T-helper 9 cell (primary cell): ENCODE measurements at places on chromosomes 2 and 18.
A peak's percentile ranks its signal among the peaks of the same experiment; 100 is the strongest.

DNA sequence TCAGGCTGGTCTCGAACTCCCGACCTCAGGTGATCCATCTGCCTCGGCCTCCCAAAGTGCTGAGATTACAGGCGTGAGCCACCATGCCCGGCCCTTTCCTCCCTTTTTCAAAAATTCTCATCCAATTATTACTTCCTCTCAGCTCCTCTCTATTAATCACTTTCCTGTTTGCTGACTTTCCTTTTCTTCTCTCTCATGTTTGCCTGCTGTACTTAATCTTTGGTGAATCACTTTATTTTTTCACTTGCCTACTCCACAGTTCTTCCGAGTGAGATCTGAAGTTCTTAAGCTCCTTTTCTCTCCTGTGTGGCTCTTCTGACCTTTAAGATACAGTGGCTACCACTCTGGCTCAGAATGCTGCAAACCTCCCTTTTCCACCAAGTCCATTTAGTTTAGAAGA lies 126.3 kb upstream of the SERTAD2 start:
- DNase-seq = no peak

DNA sequence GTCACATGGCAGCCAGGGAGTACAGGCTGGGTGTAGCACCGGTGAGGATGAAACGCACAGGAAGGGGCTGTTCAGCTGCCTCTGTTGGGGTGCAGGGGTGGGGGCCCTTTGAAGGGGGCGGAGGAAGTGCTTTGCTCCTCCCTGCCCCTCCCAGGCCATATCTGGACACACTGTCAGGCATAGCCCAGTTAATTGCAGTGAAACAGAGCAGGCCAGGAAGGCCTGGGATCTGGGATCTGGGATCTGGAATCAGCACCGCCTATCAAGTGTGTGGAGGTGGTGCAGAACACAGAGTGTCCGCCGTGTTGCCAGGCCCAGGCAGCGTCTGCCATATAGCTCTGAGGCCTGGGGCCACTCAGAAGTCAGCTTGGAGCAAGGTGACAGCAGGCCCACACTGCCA lies 119.3 kb upstream of the MSH2 start:
- no peak for DNase-seq

- no peak for DNase-seq
Measured at GRCh38 chr18:35661483-35662146, 80.1 kb downstream of the GALNT1 start.

- DNase-seq = no peak
Measured at GRCh38 chr2:225400060-225400511, 576 bp downstream of the NYAP2 start.

- DNase-seq = no peak
Measured at GRCh38 chr2:59900728-59901452, 652.6 kb downstream of the BCL11A start.

DNA sequence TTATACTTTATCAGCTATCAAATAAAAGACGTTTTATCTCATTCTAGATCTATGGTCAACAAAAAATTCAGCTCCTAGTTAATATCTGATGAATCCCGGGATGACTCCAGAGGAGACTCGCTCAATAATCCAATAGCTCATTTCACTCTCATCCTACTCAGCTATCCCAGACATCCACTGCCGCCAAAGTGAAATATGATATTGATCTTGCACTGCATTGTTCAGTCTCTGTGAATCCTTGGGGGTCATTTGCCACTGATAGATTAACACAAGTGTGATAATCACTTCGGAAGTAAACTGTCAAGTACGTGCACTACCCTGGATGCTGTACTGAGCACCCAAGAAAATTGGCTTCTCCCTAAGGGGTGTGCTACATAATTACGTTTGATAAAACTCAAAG lies 249.1 kb downstream of the SUCLG1 start:
- DNase-seq = no peak

GRCh38 chr2:128091726-128092080 lies 703 bp downstream of the UGGT1 start:
- DNase-seq = no peak

GRCh38 chr2:71277536-71278103 lies 50.7 kb upstream of the PAIP2B start:
- DNase-seq = peak; percentile 5

- DNase-seq = no peak
Measured at GRCh38 chr2:10478916-10479315, 30.8 kb upstream of the ODC1 start.

DNA sequence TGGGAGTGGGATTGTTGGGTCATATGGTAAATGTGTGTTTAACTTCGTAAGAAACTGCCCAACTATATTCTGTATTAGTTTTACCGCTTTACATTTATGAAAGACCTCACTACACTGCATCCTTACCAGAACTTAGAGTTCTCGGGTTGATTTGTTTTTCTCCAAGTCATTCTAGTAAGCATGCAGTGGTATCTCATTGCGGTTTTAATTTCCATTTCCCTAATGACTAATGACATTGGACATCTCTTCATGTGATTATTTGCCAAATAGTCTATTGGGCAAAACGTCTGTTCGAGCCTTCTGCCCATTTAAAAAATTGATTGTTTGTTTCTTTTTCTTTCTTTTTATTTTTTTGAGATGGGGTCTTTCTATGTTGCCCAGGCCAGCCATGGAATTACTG lies 6.8 kb downstream of the FBLN7 start:
- no peak for DNase-seq

DNA sequence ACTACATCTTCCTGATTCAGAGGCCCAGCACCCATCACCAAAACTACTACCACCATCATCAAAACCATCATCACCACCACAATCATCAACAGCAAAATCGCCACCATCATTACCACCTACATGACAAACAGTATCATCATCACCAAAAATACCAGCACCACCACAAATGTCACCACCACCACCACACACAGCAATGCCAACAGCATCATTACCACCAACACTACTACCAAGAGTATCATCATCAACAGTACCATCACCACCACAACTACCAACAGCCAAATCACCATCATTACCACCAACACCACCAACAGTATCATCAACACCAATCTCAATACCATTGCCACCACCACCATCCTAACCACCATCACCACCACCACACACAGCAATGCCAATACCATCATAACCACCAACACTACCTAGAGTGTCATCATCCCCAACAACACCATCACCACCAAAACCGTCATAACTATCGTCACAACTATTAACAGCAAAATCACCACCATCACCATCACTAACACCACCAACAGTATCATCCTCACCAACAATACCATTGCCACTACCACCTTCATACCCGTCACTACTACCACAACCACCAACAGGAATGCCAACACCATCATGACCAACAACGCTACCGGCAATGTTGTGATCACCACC lies 64.6 kb upstream of the TEX51 start:
- no peak for DNase-seq

DNA sequence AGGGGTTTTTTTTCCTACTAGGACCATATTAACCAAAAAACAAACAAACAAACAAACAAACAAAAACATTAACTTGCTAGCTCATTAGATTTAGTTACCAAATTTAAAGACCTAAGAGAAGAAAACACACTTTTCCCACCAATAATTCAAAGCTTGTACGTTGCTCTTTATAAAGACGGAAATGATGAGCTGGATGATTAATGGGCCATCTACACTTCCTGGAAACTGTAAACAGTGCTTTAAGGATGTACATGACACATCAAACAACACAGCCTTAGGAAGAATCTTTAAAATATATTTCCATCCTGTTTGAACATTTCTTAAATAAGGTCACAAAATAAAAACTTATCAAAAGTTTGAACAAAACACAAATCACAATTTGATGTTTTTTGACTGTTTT lies 982 bp downstream of the BMP10 start:
- DNase-seq = no peak

GRCh38 chr2:66431846-66432587 lies 2.9 kb upstream of the MEIS1 start:
- no peak for DNase-seq

DNA sequence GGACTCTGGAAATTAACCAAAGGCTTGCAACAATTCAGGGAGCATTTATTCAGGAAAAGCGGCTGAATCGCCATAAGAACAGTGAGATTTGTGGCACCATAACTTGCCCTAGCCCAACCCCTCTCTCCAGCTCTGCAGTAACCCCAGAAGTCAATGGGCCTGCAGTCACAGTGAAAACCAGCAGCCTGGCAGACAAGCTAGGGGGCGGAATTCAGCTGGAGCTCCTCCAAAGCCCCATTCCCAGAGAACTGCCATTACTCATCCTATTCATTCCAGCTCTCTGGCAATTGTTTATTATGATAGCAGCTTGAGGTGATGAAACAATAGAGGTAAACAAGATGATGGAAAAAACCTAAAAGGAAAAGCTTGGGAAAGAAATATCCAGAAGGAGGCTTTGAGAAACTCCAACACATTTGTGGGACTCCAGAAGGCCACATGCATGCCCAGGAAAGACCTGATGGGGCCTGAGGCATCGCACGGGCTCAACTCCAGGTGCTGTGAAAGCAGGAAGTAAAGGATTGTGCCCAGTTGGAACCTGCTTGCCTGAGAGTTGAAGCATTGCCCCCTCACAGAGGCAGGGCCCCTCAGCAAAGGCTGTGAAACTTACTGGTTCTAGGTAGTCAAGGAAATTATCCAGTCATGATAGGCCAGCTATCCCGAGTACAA lies 126.7 kb downstream of the TWIST2 start:
- DNase-seq = no peak

GRCh38 chr2:220670511-220670910 lies 901.6 kb downstream of the EPHA4 start:
- DNase-seq = no peak

GRCh38 chr2:99495115-99495860 lies 5.5 kb upstream of the REV1 start:
- DNase-seq = no peak

- no peak for DNase-seq
Measured at GRCh38 chr2:45300026-45300750, 290.9 kb upstream of the SIX2 start.

- no peak for DNase-seq
Measured at GRCh38 chr2:238422285-238422684, 4.4 kb upstream of the ASB1 start.

DNA sequence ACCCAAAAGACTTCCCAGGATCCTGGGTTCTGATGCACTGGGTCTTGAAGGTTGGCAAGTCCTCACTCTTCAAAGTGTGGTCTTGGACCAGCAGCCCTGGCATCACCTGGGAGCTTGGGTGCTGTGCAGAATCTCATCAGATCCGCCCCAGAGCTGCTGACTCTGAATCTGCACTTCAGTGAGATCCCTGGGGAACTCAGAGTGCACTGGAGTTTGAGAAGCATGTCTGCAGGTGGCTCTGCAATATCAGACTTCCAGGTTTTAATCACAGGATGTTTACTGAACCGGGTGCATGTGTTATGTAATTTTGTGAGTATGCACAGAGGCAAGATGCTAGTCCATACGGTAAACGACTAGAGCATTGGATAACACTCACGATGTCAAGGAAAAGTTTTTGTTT lies 58.0 kb upstream of the BOD1L2 start:
- DNase-seq = no peak

DNA sequence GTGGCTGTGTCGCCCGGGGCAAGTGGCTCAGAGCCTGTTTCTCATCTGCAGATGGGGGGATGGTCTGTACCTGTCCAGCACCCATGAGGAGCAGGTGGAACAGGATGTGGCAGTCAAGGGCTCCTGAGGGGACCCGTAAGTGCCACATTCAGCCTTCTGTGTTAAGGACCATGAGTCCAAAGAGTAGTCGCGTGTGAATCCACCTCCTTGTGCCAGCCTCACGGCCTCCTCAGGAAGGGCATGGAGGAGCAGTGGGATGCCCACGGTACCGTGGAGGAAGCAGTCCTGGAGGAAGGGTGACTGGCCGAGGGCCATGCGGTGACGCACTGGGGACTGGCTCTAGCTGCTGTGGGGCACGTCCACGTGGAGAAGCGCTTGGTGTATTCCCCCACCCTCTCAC lies 61.1 kb downstream of the ODC1 start:
- no peak for DNase-seq

GRCh38 chr2:172922306-172922705 lies 153.3 kb upstream of the MAP3K20 start:
- no peak for DNase-seq

GRCh38 chr18:7191736-7192135 lies 39.2 kb upstream of the LRRC30 start:
- no peak for DNase-seq

DNA sequence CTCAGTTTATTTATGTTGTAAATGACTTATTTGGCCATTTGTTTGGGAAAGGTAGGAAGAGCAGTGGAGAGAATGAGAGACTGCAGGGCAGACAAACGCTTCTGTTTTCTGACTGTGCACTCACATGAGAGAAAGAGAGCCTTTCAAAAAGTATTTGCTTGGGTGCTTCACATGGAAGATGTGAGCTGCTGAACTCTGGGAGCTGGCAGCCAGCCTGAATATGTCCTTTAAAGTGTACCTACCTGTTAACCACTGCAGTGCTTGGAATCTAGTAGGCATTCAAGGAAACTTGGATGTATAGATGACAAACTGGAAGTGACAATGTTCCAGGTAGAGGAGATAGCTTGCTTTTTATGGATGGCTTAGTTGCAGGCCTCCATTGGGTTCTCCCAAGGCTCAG lies 68.8 kb downstream of the PTPRM start:
- DNase-seq = no peak

GRCh38 chr18:33844232-33844631 lies 266.2 kb downstream of the ASXL3 start:
- no peak for DNase-seq

- no peak for DNase-seq
Measured at GRCh38 chr2:96763511-96764252, 3.0 kb downstream of the CNNM4 start.

- DNase-seq = no peak
Measured at GRCh38 chr2:120303177-120303576, 42.8 kb upstream of the INHBB start.

DNA sequence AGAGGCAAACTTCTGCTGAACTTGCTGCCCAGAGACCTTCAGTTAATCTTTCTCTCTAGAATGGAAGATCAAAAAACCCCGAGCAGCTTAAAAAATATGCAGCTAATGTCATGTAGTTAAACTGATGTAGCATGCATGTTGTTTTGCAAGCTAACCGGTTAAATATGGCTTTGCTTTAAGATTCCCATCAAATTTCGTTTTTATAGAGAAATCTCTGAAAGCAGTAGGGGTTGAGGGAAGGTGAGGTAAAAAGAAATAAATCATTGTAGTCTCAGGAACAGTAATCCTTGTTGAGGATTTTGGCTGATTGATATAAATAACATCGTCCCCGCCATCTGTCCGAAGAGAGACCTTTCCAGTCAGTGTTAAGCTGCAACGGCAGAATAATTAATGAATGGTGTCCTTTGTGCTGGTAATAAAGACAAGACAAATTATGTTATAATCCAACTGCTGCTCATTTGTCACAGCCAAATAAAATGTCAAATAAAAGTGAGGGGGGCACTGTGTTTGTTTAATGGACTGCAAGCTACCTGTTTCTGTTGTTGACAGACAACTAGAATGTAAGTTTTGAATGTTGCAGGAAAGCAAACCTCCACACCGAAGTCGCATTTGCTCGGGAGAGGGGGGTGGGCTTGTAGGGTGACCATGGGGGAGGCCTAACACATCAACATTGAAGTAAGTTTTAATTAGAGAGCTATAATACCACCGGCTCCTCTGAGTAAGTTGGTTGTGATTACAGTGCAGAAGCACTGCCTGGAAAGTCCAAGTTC lies 555.5 kb downstream of the ARHGAP15 start:
- no peak for DNase-seq

- DNase-seq = no peak
Measured at GRCh38 chr2:181786371-181787228, 104.9 kb upstream of the ITPRID2 start.
